Ammon's horn (tissue), 1 donor: ENCODE measurements at places on chromosomes 11 and 22.

DNA sequence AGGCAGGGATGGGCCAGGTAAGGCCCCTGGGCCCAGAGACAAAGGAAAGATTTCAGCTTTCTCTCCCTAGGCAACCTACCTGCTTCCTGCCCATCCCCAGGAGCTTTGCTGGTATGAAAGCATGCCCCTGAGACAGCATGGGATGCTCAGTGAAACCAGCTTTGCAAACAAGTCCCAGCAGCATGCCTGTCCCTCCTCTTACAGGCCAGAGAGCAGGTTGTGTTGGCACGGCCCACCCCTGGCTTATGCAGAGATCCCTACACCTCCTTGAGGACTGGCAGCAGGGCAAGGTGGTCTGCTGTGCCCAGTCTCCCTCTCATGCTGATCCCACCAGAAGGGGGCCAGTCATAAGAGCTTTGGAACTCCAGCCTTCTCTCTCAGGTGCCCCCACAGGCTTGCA lies 3.1 kb downstream of the SCN4B start:
- DNase-seq, result no peak

DNA sequence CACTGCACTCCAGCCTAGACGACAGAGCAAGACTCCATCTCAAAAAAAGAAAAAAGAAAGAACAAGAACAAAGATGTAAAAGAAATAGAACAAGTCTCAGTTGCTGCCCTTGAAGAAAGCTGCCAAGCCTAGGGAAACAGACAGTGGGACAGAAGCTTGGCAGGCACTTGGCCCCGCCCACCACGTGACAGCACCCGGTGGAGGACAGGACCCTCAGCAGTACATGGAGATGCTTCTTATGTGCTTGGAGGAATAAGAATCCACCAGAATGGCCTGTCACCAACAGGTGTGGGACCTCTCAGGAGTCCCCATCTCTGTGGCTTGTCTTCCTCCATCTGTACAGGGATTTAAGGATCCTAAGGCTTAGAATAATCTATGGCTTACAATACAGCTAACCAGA lies 7.6 kb upstream of the TMPRSS6 start:
- DNase-seq, result no peak

GRCh38 chr11:11171854-11172253 lies 181.2 kb downstream of the CSNK2A3 start:
- DNase-seq, result peak; percentile 47

GRCh38 chr11:117189941-117190544 lies 9.1 kb upstream of the TAGLN start:
- no peak for DNase-seq

- no peak for DNase-seq
Observed at GRCh38 chr11:128905345-128906184, 14.4 kb downstream of the KCNJ5 start.

DNA sequence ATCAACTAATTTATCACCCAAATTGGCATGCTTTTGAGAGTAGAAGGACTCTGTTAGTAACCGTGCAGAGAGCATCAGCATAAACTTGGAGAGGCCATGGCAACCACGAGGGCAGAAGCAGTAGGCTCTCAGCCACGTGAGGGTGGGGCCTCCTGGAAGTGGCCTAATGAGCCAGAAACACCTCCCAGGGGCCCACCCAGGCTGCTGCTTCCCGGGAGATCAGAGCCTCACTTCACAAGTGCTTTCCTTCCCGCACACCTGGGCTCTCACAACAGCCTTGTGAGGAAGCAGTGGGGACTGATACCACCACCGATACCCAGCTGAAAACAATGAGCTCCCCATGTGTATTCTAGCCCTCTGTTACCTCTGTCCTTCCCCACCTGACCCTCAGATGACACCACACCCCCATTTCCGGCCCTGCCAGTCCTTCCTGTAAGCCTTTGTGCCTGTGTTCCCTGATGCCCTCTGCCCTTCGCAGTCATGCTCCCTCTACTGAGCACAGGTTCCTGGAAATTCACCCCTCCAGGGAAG lies 17.0 kb downstream of the TRIM29 start:
- no peak for DNase-seq
